ENCODE measurements at places on chromosomes 4 and X. TPM values are rescaled to one million over a fixed set of nuclear protein-coding genes. Genes with fewer than 3 reads are reported as not detected.

Gene BMPR1B
- 5.9 TPM for total RNA-seq

Gene AKAP4
- total RNA-seq: not detected

Gene VCX3A
- total RNA-seq: not detected

Gene DCAF12L2
- total RNA-seq: 5.2 TPM

Gene DIPK2B
- total RNA-seq: 6.4 TPM

Gene ADH1A
- total RNA-seq: not detected

Gene MSX1
- 2.2 TPM for total RNA-seq

Gene UGT2A3
- total RNA-seq: not detected

Gene PHOX2B
- total RNA-seq: not detected

Gene NPNT
- 47.9 TPM for total RNA-seq

Gene IL21
- not detected for total RNA-seq

Gene TMEM47
- total RNA-seq: 41.8 TPM

Measured in temporal lobe (tissue), 4 donors.